Cerebellum (tissue), 4 donors: ENCODE measurements at places on chromosomes 3 and 15. TPM values are rescaled to one million over a fixed set of nuclear protein-coding genes. Genes with fewer than 3 reads are reported as not detected.

GRCh38 chr3:133670525-133670995 is 8.8 kb upstream of the TOPBP1 start:
- DNase-seq, result no peak

The KLF15 gene
- 5.3 TPM for total RNA-seq

The EXOG gene
- 26.6 TPM for total RNA-seq

GRCh38 chr3:148880681-148881080 is 15.6 kb downstream of the CPA3 start:
- DNase-seq, result no peak

DNA sequence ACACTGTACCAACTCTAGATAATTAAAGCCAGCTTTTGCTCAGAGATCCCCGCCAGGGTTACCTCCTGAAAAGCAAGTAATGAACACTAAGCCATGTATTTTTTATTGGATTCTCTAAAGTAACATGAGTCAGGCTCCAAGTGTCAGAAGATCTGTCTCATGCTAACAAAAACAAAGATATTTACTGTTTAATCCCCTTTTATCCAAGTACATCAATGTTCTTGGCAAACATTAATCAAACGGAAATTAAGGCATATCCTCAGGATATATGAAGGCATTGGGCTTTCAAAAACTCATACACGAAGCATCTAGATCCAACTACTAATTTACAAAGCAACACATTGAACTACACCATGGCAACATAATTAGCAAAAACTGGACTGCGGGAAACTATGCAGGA is 37.2 kb downstream of the MYO5A start:
- DNase-seq, result no peak

The NBEAL2 gene
- 8.2 TPM for total RNA-seq

The PLCD1 gene
- 8.4 TPM for total RNA-seq

- no peak for DNase-seq
These were observed 340.9 kb upstream of the ICE2 start for GRCh38 chr15:60819860-60820259.

DNA sequence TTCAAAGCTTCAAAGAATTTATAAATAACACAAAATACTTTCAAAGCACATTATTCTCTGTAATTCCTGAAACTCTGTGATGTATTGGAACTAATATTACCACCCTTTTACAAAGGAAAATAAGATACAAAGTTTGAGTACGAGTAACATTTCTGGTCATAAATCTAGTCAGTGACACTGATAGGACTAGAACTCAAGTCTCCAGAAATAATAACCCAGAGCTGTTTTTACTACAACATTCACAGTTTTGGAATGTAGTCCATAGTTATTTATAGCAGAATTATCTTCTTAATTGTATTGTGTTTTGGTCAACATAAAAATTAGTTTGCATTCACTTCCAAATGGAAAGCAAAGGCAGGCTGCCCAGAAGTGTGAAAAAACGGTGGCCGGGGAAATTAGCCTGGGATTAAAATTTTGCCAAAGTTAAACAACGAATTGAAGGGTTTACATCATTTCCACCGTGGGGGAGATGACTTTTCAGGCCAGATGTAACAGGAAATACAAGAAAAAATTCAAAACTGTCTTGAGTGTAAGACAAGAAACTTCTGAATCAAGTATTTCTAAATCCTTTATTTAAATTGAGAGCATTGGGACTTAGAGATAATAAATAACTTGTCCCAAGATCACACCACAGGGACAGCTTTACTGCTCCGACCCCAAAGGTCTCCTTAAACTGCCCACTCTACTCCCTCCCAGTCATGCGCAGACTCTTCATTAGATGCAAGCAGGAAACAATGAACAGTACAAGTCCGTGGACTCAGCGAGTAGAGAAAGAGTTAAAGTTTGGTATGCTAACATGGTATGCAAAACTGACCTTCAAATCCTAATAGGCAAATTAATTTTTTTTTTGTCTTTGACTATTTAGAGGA is 74.3 kb upstream of the VGLL4 start:
- no peak for DNase-seq

The GNAT1 gene
- not detected for total RNA-seq

- no peak for DNase-seq
These were observed 95.3 kb downstream of the SUCLG2 start for GRCh38 chr3:67559029-67559605.

The EEF1AKMT4 gene
- total RNA-seq, result 0.91 TPM

GRCh38 chr3:14523792-14524191 is 16.4 kb downstream of the GRIP2 start:
- DNase-seq, result no peak

The APBA2 gene
- total RNA-seq, result 155 TPM

DNA sequence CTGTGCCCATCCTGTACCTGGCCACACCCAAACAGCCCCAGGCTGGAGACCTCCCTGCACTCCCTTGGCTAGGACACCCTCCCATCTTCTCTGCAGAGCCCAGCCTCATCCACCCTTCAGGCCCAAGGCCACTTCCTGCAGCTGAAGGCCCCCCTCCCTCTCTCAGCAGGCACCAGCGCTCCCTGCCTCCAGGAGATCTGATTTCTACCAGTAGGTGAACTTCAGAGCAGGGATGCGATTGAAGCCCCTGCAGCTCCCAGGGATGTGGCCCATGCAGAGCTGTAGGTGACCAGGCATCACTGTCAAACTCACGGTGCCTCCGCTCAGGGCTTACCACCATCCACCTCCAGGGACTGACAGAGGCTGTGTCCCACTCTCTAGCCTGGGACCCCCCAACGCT is 96.3 kb downstream of the NUP210 start:
- DNase-seq, result no peak

GRCh38 chr3:133383741-133384140 is 16.1 kb upstream of the BFSP2 start:
- no peak for DNase-seq

DNA sequence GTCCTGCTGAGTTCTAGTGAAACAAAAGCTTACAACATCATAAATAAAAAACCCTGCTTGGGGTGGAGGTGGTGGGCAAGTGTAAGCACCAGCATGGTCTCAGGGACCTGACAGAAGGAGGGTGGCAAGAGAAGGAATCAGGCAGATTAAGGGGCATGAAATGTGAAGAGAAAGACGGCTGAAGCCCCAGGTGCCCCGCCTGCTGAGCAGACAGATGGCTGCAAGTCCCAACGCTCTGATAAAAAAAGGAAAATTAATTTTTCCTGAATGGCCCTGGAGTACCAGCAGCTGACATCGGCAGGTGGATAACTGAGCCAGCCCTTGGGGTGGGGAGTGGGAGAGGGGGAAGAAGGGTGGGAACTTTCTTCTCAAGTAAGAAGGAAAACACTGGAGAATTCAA is 137.9 kb downstream of the XXYLT1 start:
- DNase-seq, result peak; percentile 31

GRCh38 chr3:4588466-4588865 is 95.3 kb downstream of the ITPR1 start:
- DNase-seq, result peak; percentile 9

The MAPKAPK3 gene
- 12.2 TPM for total RNA-seq

The GTF2E1 gene
- total RNA-seq, result 14.4 TPM

The RBP2 gene
- total RNA-seq, result not detected

DNA sequence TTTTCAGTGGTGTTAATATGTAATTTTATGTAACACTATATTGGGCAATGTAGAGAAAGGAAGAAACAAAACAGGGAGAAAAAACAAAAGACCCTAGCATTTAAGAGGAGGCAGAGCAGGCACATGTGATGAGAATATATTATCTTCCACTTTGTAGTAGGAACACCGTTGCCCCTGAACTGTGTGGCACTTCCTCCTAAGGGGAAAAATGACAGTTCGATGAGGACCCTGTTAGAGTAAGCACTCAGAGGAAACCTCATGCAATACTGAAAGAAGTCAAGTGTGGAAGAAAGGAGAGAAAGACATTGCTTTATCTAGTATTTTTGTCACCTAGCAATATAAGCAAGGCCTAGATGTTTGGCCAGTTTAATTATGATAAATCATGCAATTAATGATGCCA is 32.2 kb downstream of the ARPP21 start:
- DNase-seq, result no peak

- no peak for DNase-seq
These were observed 65.9 kb upstream of the ST3GAL6 start for GRCh38 chr3:98697225-98697624.

The DISP2 gene
- total RNA-seq, result 30.9 TPM

The HGD gene
- 0.45 TPM for total RNA-seq

DNA sequence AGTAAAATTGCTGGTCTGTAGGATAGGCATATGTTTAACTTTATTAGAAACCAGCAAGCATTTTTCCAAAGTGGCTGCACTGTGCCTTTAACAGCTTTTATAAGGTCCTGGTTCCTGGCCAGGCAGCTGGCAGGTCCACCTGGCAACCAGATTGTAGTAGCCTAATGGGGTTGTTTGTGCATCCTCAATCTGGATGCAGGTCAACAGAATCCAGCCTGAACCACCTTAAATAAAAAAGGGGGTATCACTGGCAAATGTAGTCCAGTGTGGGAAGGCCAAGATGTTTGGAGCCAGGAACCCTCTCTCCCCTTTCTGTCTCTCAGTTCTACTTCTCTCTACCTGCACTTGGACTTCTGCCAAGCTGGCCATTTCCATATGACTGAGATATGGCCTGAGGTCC is 200.3 kb downstream of the ZNF621 start:
- peak; percentile 79 for DNase-seq

GRCh38 chr3:107661447-107662123 is 138.8 kb downstream of the BBX start:
- no peak for DNase-seq

- DNase-seq, result no peak
These were observed 170.4 kb upstream of the IQSEC1 start for GRCh38 chr3:13243586-13243985.

The RLBP1 gene
- 0.18 TPM for total RNA-seq

GRCh38 chr3:113035387-113035982 is 44.7 kb downstream of the GTPBP8 start:
- peak; percentile 56 for DNase-seq
